ENCODE measurements at places on chromosomes 3 and 15.

DNA sequence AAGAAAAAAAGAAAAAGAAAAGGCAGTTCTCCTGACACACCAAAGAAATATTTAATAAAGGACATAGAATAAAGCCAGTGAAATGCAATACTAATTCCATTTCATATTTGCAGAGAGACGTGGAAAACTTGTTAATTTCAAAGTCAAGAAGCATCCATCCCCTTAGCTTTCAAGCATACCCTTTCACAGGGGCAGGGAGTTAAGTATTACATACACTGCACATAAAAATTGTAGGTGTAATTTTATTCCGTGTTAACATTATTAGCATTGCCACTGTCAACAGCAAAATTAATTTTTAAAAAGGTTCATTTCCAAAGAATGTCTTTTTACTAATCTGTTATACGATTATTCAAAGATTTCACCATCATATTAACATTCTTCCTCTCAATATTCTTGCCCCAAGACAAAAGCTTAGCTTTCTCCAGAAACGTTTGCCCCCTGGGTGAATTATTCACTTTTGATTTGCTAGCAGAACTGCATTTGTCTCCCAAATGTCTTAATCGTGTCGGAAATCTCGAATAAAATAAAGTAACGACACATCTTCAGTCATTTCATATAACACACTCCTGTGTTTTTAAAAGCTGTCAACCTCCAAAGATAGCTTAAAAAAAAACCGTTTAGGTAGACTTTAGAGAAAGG is 517.9 kb downstream of the MECOM start:
- no peak for DNase-seq

DNA sequence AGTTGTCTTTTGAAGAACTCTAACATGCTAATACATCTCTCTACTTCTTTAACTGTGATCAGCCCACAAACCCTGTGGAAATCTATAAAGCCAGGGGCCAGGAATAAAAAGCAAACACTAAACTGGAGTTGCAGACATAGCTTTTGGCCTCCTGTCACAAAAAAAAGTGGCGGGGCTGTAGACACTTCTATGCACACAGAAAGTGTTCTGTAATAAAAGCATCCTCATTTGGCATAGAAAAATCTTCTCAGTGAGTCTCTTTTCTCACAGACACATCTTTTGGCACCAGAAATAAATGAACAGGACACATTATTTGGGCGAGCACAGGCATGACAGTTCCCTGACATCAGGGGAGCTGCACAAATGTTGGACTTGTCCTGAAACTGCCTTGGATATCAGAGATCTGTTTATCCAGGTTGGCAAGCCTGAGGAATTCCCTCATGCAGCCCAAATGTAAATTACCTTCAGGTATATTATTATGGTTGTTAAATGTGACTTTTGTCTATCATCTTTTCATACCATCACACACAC is 355.4 kb downstream of the FGF12 start:
- DNase-seq = no peak

GRCh38 chr15:89367485-89368451 is 33.1 kb upstream of the POLG start:
- DNase-seq = peak; percentile 50

- DNase-seq = no peak
Observed at GRCh38 chr3:123749711-123750110, 134.4 kb downstream of the MYLK start.

GRCh38 chr15:73323956-73324355 is 44.8 kb downstream of the HCN4 start:
- no peak for DNase-seq

Measured in lung (tissue), 17 donors.